Vagina (tissue), 2 donors: ENCODE measurements at places on chromosomes 1 and 21. TPM values are rescaled to one million over a fixed set of nuclear protein-coding genes. Genes with fewer than 3 reads are reported as not detected.

DNA sequence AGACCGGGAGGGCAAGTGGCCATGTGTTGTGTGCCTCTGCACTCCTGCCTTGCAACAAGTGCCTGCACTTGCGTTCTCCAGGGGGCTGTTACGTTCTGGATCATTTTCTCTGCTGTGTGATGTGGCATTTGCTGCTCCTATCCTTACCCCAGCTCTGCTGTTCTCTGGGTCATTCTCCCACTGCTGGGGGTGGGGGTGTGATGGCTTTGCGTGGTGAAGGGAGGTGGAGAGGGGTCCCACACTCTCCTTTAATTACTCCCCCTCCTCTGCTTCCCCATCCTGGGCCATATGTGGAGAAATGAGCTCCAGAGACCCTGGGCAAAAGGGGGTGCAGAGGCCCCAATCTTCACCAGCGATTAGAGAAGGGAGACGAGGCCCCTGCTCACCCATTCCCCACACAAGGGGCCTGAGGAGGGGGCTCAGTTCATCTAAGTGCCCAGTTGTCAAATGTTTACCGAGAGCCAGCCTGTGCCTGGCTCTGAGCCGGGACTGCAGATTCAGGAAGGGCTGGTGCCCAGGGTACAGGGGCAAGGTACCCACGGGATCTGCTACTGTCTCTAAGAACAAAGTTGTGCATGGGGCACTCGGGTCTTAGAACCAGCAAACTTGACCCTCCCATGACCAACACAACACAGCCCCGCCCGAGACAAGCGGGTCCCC is 355.4 kb downstream of the PTPRU start:
- no peaks in the 10 kb centered on the region for H3K27me3 ChIP-seq
- no peaks in the 10 kb centered on the region for H3K36me3 ChIP-seq
- H3K4me1 ChIP-seq: no peaks in the 10 kb centered on the region
- H3K4me3 ChIP-seq: no peak overlapping the region
- no peak overlapping the region for H3K27ac ChIP-seq

TLR5 gene
- total RNA-seq: 15.2 TPM

SYCP1 gene
- not detected for total RNA-seq

DNA sequence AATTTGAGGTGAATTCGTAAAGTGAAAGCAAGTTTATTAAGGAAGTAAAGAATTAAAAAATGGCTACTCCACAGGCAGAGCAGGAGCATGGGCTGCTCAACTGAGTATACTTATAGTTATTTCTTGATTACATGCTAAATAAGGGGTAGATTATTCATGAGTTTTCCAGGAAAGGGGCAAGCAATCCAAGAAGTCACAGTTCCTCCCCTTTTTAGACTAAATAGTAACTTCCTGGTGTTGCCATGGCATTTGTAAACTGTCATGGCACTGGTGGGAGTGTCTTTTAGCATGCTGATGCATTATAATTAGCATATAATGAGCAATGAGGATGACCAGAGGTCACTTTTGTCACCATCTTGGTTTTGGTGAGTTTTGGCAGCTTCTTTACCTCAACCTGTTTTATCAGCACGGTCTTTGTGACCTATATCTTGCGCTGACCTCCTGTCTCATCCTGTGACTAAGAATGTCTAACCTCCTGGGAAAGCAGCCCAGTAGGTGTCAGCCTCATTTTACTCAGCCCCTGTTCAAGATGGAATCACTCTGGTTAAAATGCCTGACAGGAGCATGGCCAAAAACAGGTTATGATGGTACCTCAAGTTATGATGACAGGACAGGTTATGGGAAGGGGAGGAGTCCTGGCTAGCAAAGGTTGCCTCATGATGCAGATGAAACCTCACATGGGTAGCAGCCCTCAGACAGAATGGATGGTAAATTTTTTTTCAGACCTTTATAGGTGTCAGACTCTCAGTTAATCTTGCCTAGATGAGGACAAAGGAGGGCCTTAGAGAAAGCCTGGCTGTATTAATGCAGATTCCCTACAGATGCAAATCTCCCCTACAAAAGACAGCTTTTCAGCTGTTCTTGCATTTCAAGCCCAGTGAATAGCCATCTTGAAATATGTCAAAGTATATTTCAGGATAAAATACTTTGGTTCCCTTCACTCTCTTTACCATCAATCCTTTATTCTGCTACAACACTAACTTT is 49.7 kb downstream of the SIPA1L2 start:
- DNase-seq: no peak
- H3K27ac ChIP-seq: no peak overlapping the region
- H3K27me3 ChIP-seq: no peaks in the 10 kb centered on the region
- no peaks in the 10 kb centered on the region for H3K36me3 ChIP-seq
- H3K4me1 ChIP-seq: no peaks in the 10 kb centered on the region

GRCh38 chr1:229064320-229065168 is 206.4 kb upstream of the RAB4A start:
- H3K36me3 ChIP-seq: no peaks in the 10 kb centered on the region
- peaks cover 29% of the 10 kb centered on the region for H3K4me1 ChIP-seq
- no peak for DNase-seq
- H3K4me3 ChIP-seq: no peak overlapping the region

KRTAP19-8 gene
- not detected for total RNA-seq

BMP8A gene
- total RNA-seq: 2.9 TPM

DNA sequence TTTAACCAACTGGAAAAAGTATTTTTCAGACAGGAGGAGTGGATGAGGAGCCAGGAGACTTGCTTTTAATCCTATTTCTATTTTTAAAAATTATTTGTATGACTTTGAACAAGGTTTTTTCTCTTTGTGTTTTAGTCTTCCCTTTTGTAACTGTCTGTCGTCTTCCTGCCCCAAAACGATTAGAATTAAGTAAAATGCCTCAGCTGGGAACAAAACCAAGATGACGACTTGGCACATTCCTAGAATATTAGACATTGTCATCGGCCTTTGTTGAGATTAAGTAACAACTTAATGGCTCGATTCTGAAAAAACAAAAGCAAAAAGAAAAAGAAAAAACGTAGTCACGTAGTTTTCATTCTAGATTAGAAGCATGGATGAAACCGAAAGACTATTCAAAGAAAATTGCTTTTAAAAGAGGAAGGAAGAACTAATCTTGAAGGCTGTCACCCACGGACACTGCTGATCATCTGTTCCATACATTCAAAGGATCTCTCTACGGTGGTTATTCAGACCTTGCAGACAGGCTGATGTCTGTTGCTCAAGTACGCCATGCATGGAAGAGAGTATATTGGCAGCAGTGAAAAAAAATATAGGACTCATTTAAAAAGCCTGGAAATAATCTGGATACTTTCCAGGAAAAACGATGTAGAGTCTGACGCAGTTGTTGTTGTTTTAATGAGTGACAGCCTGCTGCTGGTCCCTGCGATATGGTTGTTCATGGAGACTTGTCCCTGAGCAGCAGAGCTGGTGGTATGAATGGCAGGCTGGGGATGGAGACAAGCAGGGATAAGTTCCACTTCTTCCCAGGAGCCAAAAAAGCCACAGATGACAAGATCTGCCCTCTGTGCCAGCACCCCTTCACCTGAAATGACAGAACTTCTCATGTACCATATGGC is 16.8 kb downstream of the GNG4 start:
- no peak for DNase-seq
- no peaks in the 10 kb centered on the region for H3K4me1 ChIP-seq
- H3K27me3 ChIP-seq: no peaks in the 10 kb centered on the region
- H3K4me3 ChIP-seq: no peak overlapping the region

DNA sequence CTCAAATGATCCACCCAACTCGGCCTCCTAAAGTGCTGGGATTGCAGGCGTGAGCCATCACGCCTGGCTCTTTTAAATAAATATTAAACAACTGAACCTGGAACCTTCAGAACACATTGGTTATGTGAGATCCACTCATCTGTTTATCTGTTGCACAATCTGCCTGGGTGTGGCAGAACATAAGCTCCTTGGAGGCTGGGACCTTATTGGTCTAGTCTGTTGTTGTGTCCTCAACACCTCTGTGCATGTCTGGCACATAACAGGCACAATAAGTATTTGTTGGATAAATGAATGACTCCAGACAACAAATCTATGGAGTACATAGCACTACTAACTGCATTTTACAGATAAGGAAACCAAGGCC is 4.1 kb upstream of the NBL1 start:
- peak overlapping the region; percentile 98 for H3K27ac ChIP-seq
- H3K4me3 ChIP-seq: no peak overlapping the region
- no peaks in the 10 kb centered on the region for H3K36me3 ChIP-seq
- no peaks in the 10 kb centered on the region for H3K27me3 ChIP-seq
- H3K4me1 ChIP-seq: peaks cover 25% of the 10 kb centered on the region
- no peak for DNase-seq
